CD4-positive, alpha-beta T cell treated with Interleukin-12 subunit alpha and Interleukin-12 subunit beta, for 1 hour (primary cell): ENCODE measurements at places on chromosomes 3 and 15.

DNA sequence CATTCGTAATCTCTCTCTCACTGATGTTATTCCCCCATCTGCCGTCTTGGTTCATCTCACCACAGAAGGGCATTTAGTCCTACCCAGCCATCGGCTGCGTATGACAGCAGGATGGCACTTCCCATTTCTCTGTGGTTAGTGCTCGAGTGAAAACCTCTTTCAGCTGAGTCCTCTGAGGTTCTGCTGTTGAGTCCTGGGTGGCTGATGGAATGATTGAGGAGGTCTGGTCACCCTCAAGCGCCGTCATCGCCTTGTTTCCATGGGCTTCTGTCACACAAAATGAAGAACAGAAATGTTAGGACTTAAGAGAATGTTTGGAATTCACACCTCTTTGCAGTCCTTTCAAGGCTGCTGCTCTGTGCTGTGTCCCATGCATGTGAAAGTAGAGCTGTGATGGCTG, 9.4 kb upstream of the SACM1L start:
- DNase-seq: no peak

DNA sequence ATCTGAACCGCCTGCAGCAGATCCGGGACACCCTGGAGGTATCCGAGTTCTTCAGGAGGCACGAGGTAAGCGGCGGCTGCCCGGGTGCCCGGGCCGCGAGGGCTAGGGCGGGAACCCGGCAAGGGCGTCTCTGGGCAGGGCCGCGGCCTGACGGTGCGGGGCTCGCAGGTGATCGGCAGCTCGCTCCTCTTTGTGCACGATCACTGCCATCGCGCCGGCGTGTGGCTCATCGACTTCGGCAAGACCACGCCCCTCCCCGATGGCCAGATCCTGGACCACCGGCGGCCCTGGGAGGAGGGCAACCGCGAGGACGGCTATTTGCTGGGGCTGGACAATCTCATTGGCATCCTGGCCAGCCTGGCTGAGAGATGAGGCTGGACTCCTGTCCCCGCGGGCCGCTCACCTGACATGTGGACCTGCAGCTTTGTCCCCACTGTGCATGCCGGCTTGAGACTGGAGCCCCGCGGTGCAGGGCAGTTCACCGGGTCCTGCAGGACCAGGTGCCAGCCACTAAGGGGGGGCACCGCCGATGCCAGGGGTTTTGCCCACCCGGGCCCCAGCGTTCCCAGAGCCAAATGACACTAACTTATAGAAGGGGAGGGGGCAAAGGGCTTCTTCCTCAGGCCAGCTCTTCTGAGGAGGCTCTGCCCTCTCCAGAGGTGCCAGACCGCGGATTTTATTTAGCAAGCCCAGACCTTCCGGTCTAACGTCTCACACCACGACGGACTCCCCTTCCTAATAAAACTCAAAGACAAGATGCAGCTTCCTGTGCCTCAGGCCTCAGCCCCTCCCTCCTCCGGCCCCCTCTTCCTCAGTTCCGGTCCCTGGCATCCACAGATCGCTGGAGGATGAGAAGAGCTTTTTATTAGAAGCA, 9.4 kb downstream of the ITPKA start:
- no peak for DNase-seq

DNA sequence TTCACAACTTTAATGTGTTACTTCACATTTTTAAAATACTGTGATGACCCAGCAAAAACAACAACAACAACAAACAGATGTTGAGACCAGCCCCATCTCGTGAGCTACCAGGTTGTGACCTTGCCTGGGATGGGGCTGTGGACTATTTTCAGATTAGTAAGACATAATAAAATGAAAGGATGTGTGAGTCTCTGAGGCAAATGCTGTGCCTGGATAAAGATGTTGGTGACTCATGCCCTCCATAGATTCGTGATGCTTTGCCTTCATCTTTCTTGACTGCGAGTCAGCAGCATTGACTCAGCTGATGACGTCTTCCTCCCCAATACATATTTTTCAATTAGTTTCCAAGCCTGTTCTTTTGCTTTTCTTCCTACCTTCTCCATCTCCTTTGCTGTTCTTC, 453.0 kb upstream of the CFAP20DC start:
- DNase-seq: no peak

- no peak for DNase-seq
Observed at GRCh38 chr3:59186725-59187124, 136.9 kb upstream of the CFAP20DC start.

- DNase-seq: peak; percentile 65
Observed at GRCh38 chr3:12868039-12869034, 27.0 kb upstream of the RPL32 start.

- DNase-seq: no peak
Observed at GRCh38 chr15:82178061-82178460, 84.5 kb downstream of the EFL1 start.

DNA sequence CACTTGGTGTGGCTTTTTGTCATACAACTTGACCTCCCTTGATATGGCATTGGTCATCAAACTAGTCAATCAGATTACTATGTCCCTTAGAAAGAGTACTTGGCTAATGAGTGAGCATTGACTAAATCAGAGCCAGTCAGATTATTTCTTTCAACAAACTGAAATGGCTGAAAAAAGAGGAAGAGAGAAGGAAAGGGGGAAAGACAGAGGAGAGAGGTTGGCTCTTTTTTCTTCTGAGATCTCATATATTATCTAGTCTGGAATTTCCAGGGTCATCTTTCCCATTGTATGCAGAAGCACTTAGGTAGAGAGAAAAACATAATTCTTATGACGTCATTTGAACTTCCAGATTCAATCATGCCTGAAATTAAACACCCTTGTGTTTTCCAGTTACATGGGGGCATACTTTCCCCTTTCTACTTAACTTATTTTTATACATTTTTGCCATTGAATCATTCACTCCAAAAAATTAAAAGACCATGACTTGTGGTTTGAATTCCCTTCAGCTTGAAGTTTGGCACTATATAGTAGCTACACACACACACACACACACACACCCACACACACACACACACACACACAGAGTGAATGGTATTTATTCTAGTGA, 387.8 kb downstream of the LSAMP start:
- DNase-seq: no peak

GRCh38 chr15:39330061-39330460, 250.8 kb upstream of the THBS1 start:
- DNase-seq: no peak
